Endodermal cell (in vitro differentiated cells): ENCODE measurements at places on chromosomes 2 and 18. TPM values are rescaled to one million over a fixed set of nuclear protein-coding genes. Genes with fewer than 3 reads are reported as not detected.

DNA sequence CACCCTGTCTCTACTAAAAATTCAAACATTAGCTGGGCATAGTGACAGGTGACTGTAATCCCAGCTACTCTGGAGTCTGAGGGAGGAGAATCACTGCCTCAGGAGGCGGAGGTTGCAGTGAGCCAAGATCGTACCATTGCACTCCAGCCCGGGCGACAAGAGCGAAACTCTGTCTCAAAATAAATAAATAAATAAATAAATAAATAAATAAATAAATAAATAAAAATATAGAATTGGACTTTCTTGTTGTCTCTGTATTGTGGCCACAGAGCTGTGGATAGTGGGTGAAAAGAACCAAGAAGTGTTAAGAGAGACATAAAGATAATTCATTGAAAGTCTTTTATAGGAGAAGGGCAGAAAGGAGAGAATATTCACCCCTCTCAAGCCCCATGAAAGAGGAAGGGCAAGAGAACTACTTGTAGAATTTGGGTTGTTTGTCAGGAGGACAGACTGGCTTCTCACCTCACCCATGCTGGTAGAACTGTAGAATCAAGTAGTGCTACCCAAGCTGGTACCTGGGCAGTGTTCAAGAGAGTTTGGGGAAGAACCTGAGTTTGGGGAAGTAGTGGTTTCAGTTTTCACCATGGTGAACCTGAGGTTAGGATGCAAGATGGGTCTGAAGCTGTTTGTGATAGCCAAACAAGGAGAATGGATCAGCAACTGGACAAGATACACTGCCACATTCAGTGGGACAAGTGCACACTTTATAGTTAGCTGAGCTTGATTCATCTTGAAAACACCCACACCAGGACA, 256.5 kb downstream of the CD226 start:
- H3K4me3 ChIP-seq: no peak overlapping the region
- no peaks in the 10 kb centered on the region for H3K27me3 ChIP-seq
- no peak overlapping the region for H3K27ac ChIP-seq
- H3K36me3 ChIP-seq: no peaks in the 10 kb centered on the region
- no peaks in the 10 kb centered on the region for H3K4me1 ChIP-seq

DNA sequence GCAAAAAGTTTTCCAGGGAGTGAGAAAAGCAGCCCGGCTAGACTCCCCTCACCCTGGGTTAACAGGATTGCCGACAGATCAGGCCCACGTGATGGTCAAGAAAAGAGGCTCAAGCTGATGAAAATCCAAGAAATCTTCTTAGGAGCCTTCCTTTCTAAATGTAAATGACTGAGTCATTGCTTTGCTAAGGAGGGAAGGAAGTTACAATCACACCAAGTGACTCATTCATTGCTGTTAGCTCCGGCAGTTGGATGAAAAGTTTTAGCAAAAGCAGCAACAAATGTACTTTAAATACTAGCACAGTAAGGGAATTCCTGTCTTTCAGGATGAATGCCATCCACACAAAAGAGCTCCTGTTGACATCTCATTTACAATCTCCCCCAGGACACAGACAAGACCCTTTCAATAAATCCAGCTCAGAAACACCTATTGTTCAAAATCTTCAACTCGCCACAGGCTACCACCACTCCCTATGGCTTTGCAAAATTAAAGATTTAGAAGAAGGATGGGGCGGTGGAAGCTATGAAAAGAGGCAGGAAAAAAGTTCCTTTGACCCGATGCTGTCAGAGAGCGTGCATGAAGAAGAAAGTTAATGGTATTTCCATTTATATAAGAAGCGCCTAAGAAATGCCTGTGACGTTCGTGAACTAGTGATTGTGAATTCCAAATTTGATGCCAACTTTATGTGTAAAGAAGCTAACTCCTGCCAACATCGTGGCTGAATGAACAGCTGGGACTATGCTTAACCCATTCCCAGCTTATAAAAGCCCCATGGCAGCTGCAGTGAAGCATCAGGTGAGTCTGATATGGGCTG, 153.7 kb downstream of the TGIF1 start:
- H3K4me1 ChIP-seq: peaks cover 3% of the 10 kb centered on the region
- peak; percentile 89 for DNase-seq
- H3K27ac ChIP-seq: peak overlapping the region; percentile 97
- H3K36me3 ChIP-seq: peaks cover 14% of the 10 kb centered on the region
- no peaks in the 10 kb centered on the region for H3K27me3 ChIP-seq

GRCh38 chr2:128686497-128686859, 367.8 kb upstream of the HS6ST1 start:
- DNase-seq: no peak
- no peaks in the 10 kb centered on the region for H3K36me3 ChIP-seq
- no peak overlapping the region for H3K27ac ChIP-seq
- H3K4me3 ChIP-seq: no peak overlapping the region
- H3K27me3 ChIP-seq: no peaks in the 10 kb centered on the region

GRCh38 chr2:95383635-95384027, 18.9 kb upstream of the FAHD2A start:
- H3K4me1 ChIP-seq: no peaks in the 10 kb centered on the region
- H3K27me3 ChIP-seq: no peaks in the 10 kb centered on the region
- H3K27ac ChIP-seq: no peak overlapping the region
- no peak for DNase-seq
- no peak overlapping the region for H3K4me3 ChIP-seq

- no peak overlapping the region for H3K4me3 ChIP-seq
- no peaks in the 10 kb centered on the region for H3K4me1 ChIP-seq
- no peaks in the 10 kb centered on the region for H3K27me3 ChIP-seq
These were observed 1.4 kb upstream of the RAB3GAP1 start for GRCh38 chr2:135050684-135051083.

DNA sequence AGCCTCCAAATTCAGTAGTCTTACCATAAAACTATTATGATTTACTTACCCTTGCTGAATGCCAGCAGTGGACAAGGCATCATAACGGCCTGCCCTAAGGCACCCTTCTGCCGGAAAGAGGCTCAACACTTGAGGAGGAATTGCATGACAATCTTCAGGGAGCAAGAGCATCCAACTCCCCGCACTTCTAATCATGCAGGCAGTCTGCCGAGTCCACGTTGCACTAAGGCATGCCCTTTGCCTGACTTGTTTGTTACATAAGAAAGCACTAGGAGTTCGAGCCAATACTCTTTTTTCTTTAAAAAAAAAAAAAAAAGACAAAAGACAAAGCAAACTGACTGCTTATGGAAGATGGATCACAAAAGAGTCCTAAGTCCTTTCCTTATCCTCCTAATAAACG, 17.9 kb upstream of the SPTBN1 start:
- H3K36me3 ChIP-seq: no peaks in the 10 kb centered on the region
- no peak overlapping the region for H3K27ac ChIP-seq
- DNase-seq: no peak
- H3K4me3 ChIP-seq: no peak overlapping the region
- no peaks in the 10 kb centered on the region for H3K27me3 ChIP-seq
- H3K4me1 ChIP-seq: peaks cover 3% of the 10 kb centered on the region

DNA sequence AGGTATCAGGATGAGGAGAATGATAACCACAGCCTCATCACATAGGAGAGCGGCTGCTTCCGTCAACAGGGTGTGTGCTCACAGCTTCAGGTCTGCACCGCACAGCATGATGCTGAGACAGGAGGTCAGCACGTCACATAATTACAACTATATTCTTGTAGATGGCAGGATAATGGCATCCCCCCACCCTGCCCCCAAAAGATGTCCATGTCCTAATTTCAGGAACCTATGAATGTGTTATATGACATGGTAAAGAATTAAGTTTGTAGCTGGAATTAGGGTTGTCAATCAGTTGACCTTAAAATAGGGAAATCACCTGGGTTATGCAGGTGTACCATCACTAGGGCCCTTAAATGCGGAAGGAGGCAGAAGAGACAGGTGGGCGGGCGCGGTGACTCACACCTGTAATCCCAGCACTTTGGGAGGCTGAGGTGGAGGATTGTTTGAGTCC, 73.9 kb downstream of the ARL4C start:
- H3K4me1 ChIP-seq: peaks cover 12% of the 10 kb centered on the region
- no peaks in the 10 kb centered on the region for H3K36me3 ChIP-seq
- H3K4me3 ChIP-seq: no peak overlapping the region
- no peak for DNase-seq

- H3K27me3 ChIP-seq: no peaks in the 10 kb centered on the region
- peak overlapping the region; percentile 7 for H3K4me3 ChIP-seq
- peak overlapping the region; percentile 74 for H3K27ac ChIP-seq
- peaks cover 5% of the 10 kb centered on the region for H3K4me1 ChIP-seq
- peaks cover 74% of the 10 kb centered on the region for H3K36me3 ChIP-seq
These were observed 74.8 kb downstream of the WDSUB1 start for GRCh38 chr2:159211447-159212396.

DNAJB2 gene
- 79.6 and 80.9 TPM in 2 replicates for total RNA-seq

BZW1 gene
- 314 and 335 TPM in 2 replicates for total RNA-seq

EHD3 gene
- total RNA-seq: 5.3 to 16.1 TPM (median 15.5 TPM) in 3 replicates

NT5DC4 gene
- total RNA-seq: not detected in 2 replicates

LHCGR gene
- total RNA-seq: not detected in 2 replicates

MAP2 gene
- total RNA-seq: 0.70 to 2.1 TPM (median 1.8 TPM) in 3 replicates
